ENCODE measurements at places on chromosomes 1 and 21. TPM values are rescaled to one million over a fixed set of nuclear protein-coding genes. Genes with fewer than 3 reads are reported as not detected.

GRCh38 chr1:76595024-76595423 is 272.3 kb upstream of the ST6GALNAC5 start:
- no peak for DNase-seq

DNA sequence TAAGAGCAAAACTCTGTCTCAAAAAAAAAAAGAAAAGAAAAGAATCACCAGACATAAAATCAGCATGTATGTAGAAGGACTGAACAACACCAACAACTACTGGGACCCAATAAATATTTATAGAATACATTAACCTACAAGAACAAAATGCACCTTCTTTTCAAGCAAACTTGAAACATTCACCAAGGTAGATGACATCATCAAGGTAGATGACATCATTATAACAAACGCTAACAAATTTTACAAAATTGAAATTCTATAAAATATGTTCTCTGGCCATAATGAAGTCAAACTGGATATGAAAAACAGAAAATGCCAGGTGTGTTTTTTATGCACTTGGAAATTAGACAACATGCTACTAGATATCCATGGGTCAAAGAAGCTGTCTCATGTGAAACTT is 220.2 kb upstream of the SNX7 start:
- DNase-seq: no peak

DNA sequence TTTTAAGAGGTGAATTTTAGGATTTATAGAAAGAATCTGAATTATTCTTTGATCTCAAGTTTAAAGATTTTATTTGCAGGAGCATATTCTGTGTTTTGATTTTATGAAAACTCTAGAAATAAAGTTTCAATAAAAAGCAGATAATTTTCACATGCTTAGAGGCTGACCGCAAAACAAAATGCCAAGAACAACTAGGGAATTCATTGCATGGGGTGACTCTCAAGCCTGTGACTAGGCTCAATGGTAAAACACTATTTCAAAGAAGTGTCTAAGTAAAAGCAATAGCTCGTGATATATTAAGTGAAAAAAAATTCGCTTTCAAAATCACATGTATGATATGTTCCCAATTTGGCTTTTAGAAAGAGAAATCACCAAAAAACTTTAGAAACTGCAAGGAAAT is 49.6 kb downstream of the RPL5 start:
- no peak for DNase-seq

Gene CAPN8
- 67.5 TPM for total RNA-seq

Gene CORT
- 2.0 TPM for total RNA-seq

DNA sequence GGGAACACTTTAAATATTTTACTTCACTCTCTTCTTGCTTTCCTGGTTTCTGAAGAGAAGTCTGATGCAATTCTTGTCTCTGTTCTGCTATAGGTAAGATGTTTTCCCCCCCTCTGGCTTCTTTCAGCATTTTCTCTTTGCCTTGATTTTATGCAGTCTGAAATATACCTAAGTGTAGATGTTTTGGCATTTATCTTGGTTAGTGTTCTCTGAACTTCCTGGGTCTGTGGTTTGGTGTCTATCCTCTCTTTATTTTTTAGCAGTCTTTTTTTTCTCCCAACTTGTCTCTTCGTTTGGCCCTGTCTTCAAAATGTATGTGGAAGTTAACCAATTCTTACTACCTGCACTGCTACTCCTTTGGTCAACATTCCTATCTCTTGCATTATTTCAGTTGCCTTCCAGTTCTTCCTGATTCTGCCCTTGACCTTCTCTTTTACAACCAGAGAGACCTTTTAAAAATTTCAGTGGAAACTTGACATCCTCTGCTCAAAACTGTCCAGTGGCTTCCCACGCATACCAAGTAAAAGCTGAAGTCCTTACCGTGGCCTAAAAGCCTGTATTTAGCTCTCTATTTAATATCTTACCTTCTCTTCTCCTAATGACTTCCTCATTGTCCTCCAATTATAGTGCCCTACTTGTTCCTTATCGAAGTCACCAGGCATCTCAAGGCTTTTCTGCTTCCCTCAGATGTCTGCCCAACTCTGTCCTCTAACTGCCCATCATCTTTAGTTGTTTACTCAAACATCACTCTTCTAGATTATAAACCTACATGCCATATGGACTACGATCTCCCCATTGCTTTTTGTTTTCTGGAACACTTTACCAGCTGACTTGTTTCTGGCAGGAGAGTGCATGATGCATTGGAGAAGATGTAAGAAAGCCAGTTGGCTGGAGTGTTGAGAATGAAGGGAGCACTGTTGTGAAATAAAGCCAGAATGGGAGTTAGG is 40.9 kb downstream of the RAP1A start:
- DNase-seq: no peak

DNA sequence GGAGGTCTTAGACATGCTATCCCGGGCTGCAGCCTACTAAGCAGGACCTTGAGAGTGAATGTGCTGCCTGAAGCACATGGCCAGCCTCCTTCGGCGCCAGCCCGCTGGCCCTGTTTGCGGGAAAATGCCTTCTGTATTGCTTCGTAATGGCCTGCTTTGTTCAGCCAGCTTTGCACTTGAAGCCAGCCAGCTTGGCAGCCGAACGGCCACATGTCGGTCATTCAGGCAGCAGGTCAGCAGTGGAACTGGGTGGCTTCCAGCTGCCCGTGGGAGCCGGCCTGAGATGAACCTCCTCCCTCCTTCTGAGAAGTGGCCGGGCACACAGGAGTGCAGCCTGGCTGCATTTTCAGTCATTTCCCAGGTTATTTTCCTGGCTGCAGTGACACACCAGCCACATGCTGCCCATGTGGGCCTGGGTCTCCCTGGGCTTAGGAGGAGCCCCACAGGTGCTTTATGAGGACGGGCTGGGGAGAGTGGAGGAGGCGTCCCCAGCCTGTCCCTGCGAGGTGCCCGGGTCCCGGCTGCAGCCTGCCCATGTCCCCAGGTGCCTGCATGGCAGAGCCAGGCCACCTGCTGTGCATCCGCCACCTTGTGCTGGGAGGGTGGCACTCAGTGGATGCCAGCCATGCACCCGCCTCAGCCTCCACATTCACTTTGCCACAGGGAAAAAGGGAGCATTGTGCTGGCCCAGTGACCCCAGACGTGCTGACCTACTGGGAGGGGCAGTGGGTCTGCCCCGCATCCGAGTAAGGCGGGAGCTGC is 103.5 kb downstream of the SIK1 start:
- no peak for DNase-seq

Gene CALML6
- total RNA-seq: not detected

DNA sequence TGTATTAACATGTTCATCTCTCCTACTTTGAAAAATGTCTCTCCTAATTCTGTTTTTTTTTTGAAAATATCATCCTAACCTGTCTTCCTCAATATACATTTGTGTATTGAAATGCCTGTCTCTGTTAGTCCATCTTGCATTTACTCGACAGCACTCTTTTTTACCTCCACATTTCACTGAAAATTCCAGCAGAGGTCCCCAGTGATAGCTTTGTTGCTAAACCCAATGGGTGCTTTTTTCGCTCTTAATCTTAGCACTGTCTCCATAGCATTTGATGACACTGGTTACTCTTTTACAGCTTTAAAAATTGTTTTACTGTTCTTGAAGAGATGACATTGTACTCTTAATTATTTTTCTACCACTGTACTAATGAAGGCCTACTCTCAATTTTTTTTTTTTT is 10.8 kb downstream of the OSBPL9 start:
- no peak for DNase-seq
